Stomach (tissue), 19 donors: ENCODE measurements at places on chromosomes 2 and 18.

- H3K36me3 ChIP-seq = no peaks in the 10 kb centered on the region
- no peak for DNase-seq
These were observed 113.1 kb downstream of the CYP26B1 start for GRCh38 chr2:72034353-72035095.

GRCh38 chr2:96256611-96257113 is 9.1 kb downstream of the TMEM127 start:
- H3K27me3 ChIP-seq = no peaks in the 10 kb centered on the region
- H3K4me1 ChIP-seq = peaks cover 48% of the 10 kb centered on the region
- no peak overlapping the region for H3K27ac ChIP-seq
- no peak for DNase-seq
- no peak overlapping the region for H3K4me3 ChIP-seq

- H3K27me3 ChIP-seq = no peaks in the 10 kb centered on the region
- no peak overlapping the region for H3K27ac ChIP-seq
- H3K4me3 ChIP-seq = no peak overlapping the region
- H3K36me3 ChIP-seq = no peaks in the 10 kb centered on the region
- DNase-seq = peak; percentile 46
These were observed 228.1 kb upstream of the TRIB2 start for GRCh38 chr2:12488352-12489318.

- DNase-seq = no peak
- no peak overlapping the region for H3K27ac ChIP-seq
- no peaks in the 10 kb centered on the region for H3K27me3 ChIP-seq
- H3K4me1 ChIP-seq = no peaks in the 10 kb centered on the region
These were observed 276.2 kb upstream of the NETO1 start for GRCh38 chr18:73144030-73144429.

GRCh38 chr2:205001300-205001966 is 456.2 kb downstream of the PARD3B start:
- no peaks in the 10 kb centered on the region for H3K27me3 ChIP-seq
- no peak overlapping the region for H3K27ac ChIP-seq
- no peaks in the 10 kb centered on the region for H3K4me1 ChIP-seq
- no peak for DNase-seq
- no peak overlapping the region for H3K4me3 ChIP-seq

DNA sequence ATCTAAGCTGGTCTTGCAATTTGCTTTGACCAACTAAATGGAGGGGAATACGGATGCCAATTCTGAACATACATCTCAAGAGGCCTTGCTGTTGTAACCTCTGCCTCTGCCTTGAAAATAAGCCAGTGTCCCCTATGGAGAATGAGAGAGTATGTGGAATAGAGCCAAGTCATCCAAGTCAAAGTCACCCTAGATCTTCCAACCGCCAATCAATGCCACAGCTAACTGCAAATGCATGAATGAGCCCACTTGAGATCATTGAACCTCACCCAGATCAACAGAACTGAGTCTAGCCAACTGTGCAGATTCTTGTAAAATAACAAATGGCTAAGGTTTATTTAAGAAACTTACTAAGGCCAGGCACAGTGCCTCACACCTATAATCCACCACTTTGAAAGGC is 139.8 kb upstream of the TANK start:
- no peak for DNase-seq
- no peak overlapping the region for H3K27ac ChIP-seq
- H3K4me3 ChIP-seq = no peak overlapping the region
- H3K4me1 ChIP-seq = no peaks in the 10 kb centered on the region
- no peaks in the 10 kb centered on the region for H3K36me3 ChIP-seq
